ENCODE measurements at places on chromosomes 2 and 18.

DNA sequence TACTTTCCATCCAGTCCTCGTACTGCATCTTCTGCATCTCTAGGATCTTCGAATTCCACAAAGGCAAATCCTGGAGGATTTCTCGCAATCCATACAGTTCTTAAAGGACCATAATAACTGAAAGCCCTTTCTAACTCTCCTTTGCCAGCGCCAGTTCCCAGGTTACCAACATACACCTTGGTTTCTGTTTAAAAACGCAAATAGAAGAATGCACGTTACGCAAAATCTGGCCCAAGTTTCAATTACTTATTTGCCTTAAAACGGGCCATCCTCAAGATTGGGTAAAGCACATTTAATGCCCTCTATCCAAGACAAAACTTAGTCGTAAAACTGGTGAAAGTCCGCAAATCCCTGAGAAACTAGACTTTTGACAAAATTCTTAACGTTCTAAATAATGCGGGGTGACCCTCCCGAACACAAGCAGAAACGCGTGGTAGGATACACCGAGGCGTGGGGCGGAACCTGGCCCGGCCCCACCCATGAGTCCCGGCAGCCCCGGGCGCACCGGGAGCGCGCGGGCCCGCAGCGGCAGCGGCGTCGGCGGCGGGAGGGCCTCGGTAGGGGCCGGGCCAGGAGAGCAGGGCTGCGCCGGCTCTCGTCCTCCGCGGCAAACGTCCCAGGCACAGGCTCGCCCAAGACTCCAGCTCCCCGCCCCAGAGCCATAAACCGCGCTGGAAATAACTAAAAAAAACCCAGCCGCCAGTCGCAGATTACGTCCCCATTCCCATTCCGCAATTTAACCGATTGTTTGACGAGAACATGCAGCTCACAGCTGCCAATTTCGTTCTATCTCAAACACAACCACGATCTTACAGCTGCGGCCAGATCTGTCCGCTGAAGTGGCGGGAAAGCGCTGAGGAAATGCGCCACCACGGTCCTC lies 910 bp downstream of the SRSF7 start:
- no peak for DNase-seq

DNA sequence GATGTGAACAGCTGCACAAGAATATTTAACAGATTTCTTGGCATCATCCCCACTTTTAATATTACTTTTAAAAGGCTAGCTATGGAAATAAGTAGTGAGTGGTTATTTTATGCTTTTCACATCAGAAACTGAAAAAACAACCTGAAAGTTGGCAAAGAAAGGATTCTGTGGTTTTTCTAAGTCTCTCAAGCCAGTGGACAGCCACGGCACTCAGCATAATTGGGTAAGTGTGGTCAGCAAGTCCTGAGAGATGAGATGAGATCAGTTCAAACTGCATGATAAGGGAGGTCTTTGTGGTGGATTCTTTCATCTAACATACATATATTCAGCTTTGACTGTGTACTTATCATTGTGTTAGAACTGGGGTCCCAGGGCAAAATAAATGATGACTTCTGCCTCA lies 105.2 kb downstream of the LYPD6B start:
- DNase-seq: no peak

DNA sequence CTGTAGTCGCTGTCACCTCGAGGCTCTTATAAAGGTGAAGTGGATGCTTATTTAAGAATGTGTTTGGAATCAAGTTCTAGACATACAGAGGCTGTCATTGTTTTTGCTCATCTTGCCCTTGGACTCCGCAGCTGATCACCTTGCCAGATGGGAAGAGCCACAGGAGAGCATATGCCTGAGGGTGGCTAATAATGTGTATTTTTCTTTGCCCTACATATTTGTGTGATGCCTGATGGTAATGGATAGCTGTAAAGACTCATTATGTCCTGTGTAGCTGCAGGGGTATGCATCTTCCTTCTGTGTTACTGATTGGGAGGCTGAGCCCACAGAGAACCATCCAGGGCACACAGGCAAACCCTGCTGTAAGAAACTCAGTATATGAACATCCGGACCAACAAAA lies 61.7 kb downstream of the PRKCE start:
- peak; percentile 47 for DNase-seq

GRCh38 chr18:62455222-62455621 lies 67.6 kb upstream of the ZCCHC2 start:
- DNase-seq: no peak

GRCh38 chr18:75323821-75324585 lies 103.5 kb downstream of the SMIM21 start:
- no peak for DNase-seq

GRCh38 chr2:174717916-174718315 lies 46.4 kb downstream of the CHRNA1 start:
- no peak for DNase-seq

GRCh38 chr2:77155511-77155910 lies 366.7 kb downstream of the LRRTM4 start:
- no peak for DNase-seq

GRCh38 chr2:20707601-20708000 lies 40.7 kb downstream of the GDF7 start:
- no peak for DNase-seq

GRCh38 chr2:235854276-235854675 lies 313.9 kb downstream of the GBX2 start:
- DNase-seq: no peak

DNA sequence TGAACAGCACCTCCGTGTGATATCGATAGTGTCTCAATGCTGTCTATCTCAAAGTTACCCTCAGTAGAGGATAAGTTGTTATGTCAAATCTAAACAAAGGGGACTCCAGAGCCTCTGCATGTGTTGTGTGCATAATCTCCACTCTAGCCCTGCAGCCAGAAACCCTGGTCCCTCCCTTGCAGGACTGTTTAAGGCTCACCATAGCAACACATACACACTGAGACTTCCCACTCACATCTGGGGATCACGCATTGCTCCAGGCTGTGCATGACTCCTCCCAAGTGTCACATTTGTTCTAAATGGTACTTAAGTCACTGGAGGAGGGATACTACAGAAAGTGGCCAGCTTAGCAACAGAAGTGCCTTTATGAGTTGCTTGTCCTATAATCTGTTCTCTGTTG lies 258.6 kb upstream of the CRIM1 start:
- DNase-seq: peak; percentile 94

DNA sequence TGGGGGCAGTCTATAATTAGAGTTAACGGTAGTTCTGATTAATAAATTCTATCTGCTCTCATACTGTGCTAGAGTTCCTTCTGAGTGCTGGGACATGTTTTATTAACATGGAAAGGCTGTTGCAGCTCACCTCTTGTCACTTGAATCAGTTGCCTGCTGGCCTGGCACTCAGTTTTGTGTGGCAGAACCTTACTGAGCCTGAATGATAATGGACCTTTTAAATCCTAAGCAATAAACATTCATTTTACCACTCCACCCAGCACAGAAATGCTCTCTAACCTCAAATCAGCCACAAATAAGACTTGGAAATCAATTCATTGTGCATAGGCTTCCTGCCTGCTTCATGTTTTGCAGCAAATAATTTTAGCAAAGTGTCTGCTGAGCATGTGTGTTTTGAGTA lies 115.0 kb upstream of the RBMS1 start:
- DNase-seq: no peak

- DNase-seq: no peak
These were observed 438.3 kb downstream of the ZNF521 start for GRCh38 chr18:24913507-24914170.

DNA sequence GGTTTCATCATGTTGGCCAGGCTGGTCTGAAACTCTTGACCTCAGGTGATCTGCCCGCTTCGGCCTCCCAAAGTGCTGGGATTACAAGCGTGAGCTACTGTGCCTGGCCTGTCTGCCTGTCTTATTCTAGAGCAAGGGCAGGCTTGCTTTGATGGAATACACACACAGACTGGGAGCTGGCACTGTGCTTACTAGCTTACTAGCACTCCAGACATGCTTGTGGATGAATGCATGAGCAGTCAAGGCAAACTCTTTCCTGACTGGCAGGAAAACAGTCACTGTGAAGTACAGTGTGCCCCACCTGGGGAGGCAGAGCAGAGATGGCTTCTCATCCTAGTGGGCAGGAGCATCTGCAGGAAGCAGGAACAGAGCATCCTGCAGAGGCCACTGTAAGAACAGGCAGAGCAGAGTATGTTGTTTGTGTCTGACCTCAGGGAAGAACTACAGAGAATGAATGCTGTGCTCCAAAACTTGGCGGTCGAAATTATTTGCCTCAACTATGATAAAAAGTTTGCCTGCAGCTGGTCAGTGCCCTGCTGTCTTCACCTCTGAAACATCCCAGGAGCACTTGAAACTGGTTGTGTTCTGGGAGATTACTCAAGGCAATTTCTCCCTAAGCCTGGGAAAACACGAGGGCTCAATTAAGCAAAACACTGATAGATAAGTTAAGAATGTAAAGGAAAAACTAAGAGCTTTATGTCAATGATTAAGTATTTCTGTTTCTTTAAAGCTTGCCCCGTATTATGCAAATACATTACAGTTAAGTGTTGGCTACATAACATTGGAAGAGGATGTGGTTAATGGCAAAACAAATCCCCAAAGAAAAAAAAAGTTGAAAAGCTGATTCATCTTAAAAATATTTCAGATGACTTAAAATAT lies 102.4 kb downstream of the VAPA start:
- DNase-seq: no peak

DNA sequence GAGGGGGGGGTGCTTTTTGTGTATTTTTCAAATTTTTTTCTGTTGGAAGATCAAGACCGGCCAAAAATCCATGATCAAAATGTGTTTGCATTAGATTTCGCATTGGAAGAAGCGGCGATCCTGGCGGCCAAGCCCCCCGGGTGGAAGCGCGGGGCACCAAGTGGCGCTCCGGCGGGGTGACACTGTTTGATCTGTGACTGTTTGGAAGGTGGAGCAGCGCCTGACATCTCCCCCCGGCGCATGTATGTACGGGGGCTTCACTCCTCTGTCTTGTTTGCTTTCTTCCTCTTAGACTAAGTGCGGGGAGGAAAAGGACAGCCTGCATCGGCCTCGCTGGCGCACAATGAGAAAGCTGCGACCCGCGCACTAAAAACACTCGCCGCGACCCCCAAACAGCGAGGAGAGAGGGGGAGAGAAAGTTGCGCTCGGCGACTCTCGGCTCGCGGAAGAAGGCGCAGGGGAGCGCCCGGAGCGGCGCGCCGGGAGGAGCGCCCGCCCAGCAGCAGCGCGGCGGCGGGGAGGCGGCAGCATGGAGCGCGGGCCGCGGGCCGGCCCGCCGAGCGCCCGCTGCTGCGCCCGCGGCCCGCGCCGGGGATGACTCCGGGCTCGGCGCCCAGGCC lies 515 bp downstream of the TSHZ1 start:
- DNase-seq: no peak

DNA sequence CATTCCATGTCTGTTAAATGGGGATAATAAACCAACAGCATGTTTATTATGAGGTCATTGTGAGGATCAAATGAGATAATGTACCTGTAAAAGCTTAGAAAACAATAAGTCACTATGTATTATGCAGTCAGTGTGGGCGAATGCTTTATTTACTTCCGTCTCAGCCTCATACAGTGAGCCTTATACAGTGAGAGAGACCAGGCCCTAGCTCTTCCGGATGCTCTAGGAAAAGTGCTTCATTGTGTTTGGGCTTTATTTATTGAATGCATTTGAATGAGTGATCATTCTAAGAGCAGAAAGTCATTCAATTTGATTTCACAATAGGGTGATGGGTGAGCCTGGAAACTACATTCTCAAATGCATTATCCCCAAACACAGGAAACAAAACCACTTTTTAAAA lies 603.9 kb upstream of the FANCL start:
- DNase-seq: no peak

DNA sequence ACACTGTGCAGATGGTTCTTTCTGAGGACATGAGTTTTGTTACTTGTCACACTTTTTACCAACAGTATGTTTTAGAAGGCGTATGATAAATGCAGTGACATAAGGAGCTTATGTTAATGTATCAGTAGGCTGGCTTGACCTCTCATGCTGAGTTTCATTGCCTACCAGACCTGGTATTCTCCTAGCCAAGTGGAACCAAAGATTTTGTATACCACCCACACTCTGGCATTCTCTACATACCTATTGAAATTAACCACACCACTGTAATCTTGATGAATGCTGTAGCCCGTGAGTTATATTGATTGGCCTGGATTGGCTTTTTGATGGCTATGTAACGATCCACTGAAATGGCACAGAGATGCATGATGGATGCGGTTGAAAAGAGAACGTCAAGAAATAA lies 11.4 kb downstream of the HTR2B start:
- no peak for DNase-seq

GRCh38 chr18:78595924-78596573 lies 383.6 kb upstream of the SALL3 start:
- no peak for DNase-seq

DNA sequence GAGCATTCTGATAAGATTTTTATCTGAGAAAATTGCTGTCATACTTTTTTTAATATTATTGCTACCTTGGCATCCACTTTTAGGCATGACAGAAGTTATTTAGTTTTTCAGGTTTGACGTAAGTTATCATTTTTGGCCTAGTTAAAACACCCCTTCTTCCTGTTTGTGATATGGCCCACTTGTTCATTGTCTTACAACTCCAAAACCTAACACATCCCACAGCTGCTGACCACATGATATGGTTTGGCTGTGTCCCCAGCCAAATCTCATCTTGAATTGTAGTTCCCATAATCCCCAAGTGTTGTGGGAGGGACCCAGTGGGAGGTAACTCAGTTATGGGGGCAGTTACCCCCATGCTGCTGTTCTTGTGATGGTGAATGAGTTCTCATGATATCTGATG lies 388.1 kb downstream of the SLC4A3 start:
- DNase-seq: no peak

Data from NCI-H524 (cell line).